Thoracic aorta (tissue), 2 donors: ENCODE measurements at places on chromosomes 5 and 9.
A peak's percentile ranks its signal among the peaks of the same experiment; 100 is the strongest.

DNA sequence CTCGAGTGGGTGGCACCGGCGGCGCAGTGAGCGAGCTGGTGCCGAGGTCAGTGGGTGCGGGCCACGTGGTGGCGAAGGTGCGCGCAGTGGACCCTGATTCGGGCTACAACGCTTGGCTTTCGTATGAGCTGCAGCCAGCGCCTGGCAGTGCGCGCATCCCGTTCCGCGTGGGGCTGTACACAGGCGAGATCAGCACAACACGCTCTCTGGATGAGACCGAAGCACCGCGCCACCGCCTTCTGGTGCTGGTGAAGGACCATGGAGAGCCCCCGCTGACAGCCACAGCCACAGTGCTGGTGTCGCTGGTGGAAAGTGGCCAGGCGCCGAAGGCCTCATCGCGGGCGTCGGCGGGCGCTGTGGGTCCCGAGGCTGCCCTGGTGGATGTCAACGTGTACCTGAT, 2.1 kb downstream of the PCDHA5 start:
- no peaks in the 10 kb centered on the region for H3K36me3 ChIP-seq
- H3K27ac ChIP-seq, result no peak overlapping the region
- no peaks in the 10 kb centered on the region for H3K4me1 ChIP-seq
- no peak overlapping the region for H3K4me3 ChIP-seq
- no peaks in the 10 kb centered on the region for H3K27me3 ChIP-seq

GRCh38 chr5:154317916-154318315, 127.4 kb downstream of the GALNT10 start:
- H3K27me3 ChIP-seq, result no peaks in the 10 kb centered on the region
- no peak overlapping the region for H3K4me3 ChIP-seq
- no peak for DNase-seq
- H3K36me3 ChIP-seq, result no peaks in the 10 kb centered on the region
- peaks cover 8% of the 10 kb centered on the region for H3K4me1 ChIP-seq

GRCh38 chr5:173642191-173642816, 25.9 kb upstream of the BOD1 start:
- H3K36me3 ChIP-seq, result no peaks in the 10 kb centered on the region
- H3K27me3 ChIP-seq, result no peaks in the 10 kb centered on the region
- H3K27ac ChIP-seq, result no peak overlapping the region
- no peak for DNase-seq
- no peak overlapping the region for H3K4me3 ChIP-seq

DNA sequence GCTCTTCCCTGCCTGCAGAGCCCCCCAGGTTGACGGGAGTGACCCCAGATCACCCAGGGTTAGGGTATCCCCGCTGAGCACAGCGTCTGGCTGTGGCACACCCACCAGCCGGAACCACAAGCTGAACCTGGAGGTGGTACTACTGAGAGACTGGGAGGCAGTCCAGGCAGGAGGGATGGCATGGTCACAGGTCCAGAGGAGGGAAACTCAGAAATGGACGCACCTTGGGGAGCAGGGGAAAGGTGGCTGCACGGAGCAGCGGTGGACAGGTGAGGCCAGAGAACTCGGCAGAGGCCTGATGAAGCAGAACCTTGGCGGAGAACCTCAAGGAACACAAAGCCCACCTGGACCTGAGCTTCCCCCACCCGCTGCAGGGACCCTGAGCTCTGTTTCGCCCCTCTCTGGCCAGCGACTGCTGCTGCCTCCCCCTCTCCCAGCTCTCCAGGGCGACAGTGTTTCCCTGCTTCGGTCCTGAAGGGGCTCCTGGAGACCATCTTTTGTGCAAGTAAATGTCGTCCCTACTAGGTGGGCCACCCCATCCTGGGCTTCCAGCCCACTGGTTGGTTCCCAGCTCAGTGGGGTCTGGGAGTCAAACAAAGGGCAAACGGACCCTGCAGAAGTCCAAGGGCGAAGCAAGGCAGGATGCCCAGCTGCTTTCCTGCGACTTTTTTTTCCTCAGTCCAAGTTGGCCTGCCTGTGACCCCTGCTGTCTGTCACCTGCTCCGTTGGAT, 845 bp downstream of the ADGRD2 start:
- H3K4me1 ChIP-seq, result peaks cover 6% of the 10 kb centered on the region
- no peak for DNase-seq
- peaks cover 7% of the 10 kb centered on the region for H3K27me3 ChIP-seq
- H3K4me3 ChIP-seq, result no peak overlapping the region
- H3K36me3 ChIP-seq, result no peaks in the 10 kb centered on the region
- no peak overlapping the region for H3K27ac ChIP-seq

DNA sequence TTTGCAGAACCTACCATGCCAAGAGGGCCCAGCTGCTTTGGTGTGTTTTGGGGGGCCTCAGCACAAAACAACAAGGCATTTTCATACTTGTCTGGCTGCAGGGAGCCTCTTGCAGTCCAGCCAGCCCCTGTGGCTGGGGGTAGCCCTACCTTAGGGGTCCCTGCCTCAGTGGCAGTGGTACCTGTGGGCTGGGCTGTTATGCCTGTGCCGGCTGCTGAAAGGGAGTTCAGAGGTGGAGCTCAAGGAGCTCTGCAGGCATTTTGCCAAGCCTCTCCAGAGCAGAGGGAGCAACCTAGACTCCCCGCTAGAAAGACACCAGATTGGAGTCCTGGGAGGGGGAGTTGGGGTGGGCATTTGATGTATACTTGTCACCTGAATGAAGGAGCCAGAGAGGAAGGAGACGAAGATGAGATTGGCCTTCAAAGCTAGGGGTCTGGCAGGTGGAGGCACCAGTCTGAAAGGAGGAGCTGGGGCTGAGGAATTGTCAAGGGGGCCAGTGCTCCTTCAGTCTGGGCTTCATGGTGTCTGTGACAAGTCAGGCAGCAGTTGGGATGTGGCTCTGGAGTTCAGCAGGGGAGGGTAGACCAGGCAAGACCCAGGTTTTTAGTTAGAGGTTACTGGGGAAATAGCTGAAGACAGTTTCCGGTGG, 1.5 kb downstream of the SHROOM1 start:
- peaks cover 13% of the 10 kb centered on the region for H3K4me1 ChIP-seq
- no peak overlapping the region for H3K4me3 ChIP-seq
- no peak for DNase-seq
- no peaks in the 10 kb centered on the region for H3K27me3 ChIP-seq
- H3K27ac ChIP-seq, result no peak overlapping the region

GRCh38 chr5:108311682-108312081, 70.2 kb downstream of the FBXL17 start:
- no peak overlapping the region for H3K27ac ChIP-seq
- H3K36me3 ChIP-seq, result no peaks in the 10 kb centered on the region
- no peaks in the 10 kb centered on the region for H3K4me1 ChIP-seq
- H3K27me3 ChIP-seq, result no peaks in the 10 kb centered on the region
- no peak overlapping the region for H3K4me3 ChIP-seq

DNA sequence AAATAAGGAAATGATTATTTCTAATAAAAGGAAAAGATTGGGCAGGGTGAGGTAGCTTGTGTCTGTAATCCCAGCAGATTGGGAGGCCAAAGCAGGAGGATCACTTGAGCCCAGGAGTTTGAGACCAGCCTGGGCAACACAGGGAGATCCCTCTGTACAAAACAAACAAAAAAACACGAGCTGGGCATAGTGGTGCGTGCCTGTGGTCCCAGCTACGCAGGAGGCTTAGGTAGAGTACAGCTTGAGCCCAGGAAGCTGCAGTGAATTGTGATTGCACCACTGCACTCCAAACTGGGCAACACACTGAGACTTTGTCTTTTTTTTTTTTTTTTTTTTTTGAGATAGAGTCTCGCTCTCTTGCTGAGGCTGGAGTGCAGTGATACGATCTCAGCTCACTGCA, 18.8 kb downstream of the GDA start:
- no peaks in the 10 kb centered on the region for H3K36me3 ChIP-seq
- no peak overlapping the region for H3K4me3 ChIP-seq
- no peak overlapping the region for H3K27ac ChIP-seq
- no peak for DNase-seq
- no peaks in the 10 kb centered on the region for H3K4me1 ChIP-seq

- DNase-seq, result no peak
- H3K27ac ChIP-seq, result peak overlapping the region; percentile 49
- no peaks in the 10 kb centered on the region for H3K36me3 ChIP-seq
- peak overlapping the region; percentile 7 for H3K4me3 ChIP-seq
Observed at GRCh38 chr5:65808818-65809217, 86.8 kb downstream of the NLN start.

GRCh38 chr5:21391506-21391905, 1403.5 kb upstream of the CDH18 start:
- no peaks in the 10 kb centered on the region for H3K4me1 ChIP-seq
- no peaks in the 10 kb centered on the region for H3K36me3 ChIP-seq
- no peaks in the 10 kb centered on the region for H3K27me3 ChIP-seq
- no peak for DNase-seq

GRCh38 chr5:61357745-61358144, 25.7 kb downstream of the ZSWIM6 start:
- no peaks in the 10 kb centered on the region for H3K27me3 ChIP-seq
- DNase-seq, result no peak
- H3K27ac ChIP-seq, result no peak overlapping the region
- H3K4me1 ChIP-seq, result peaks cover 23% of the 10 kb centered on the region
- no peaks in the 10 kb centered on the region for H3K36me3 ChIP-seq
- no peak overlapping the region for H3K4me3 ChIP-seq

GRCh38 chr9:22041775-22042174, 32.7 kb upstream of the CDKN2B start:
- DNase-seq, result no peak
- H3K4me3 ChIP-seq, result no peak overlapping the region
- no peaks in the 10 kb centered on the region for H3K4me1 ChIP-seq
- no peaks in the 10 kb centered on the region for H3K36me3 ChIP-seq

GRCh38 chr5:41334758-41335157, 121.4 kb upstream of the C6 start:
- no peak for DNase-seq
- no peaks in the 10 kb centered on the region for H3K36me3 ChIP-seq
- H3K27ac ChIP-seq, result no peak overlapping the region
- no peak overlapping the region for H3K4me3 ChIP-seq
- H3K4me1 ChIP-seq, result peaks cover 15% of the 10 kb centered on the region
- H3K27me3 ChIP-seq, result no peaks in the 10 kb centered on the region

- no peak for DNase-seq
- H3K36me3 ChIP-seq, result no peaks in the 10 kb centered on the region
- H3K4me1 ChIP-seq, result peaks cover 13% of the 10 kb centered on the region
- H3K27me3 ChIP-seq, result peaks cover 16% of the 10 kb centered on the region
Observed at GRCh38 chr5:176630681-176631222, 277 bp downstream of the EIF4E1B start.

- H3K4me3 ChIP-seq, result no peak overlapping the region
- no peaks in the 10 kb centered on the region for H3K36me3 ChIP-seq
- no peak for DNase-seq
- no peaks in the 10 kb centered on the region for H3K27me3 ChIP-seq
- H3K4me1 ChIP-seq, result peaks cover 12% of the 10 kb centered on the region
- H3K27ac ChIP-seq, result no peak overlapping the region
Observed at GRCh38 chr5:65395526-65396155, 86.1 kb downstream of the ADAMTS6 start.

- no peaks in the 10 kb centered on the region for H3K27me3 ChIP-seq
- H3K4me1 ChIP-seq, result no peaks in the 10 kb centered on the region
- H3K4me3 ChIP-seq, result no peak overlapping the region
- no peaks in the 10 kb centered on the region for H3K36me3 ChIP-seq
- DNase-seq, result no peak
- no peak overlapping the region for H3K27ac ChIP-seq
Observed at GRCh38 chr5:172502969-172503368, 48.6 kb upstream of the SH3PXD2B start.

- no peak for DNase-seq
- peaks cover 43% of the 10 kb centered on the region for H3K4me1 ChIP-seq
- no peak overlapping the region for H3K27ac ChIP-seq
- H3K4me3 ChIP-seq, result no peak overlapping the region
Observed at GRCh38 chr5:135491038-135491551, 38.9 kb upstream of the TIFAB start.

DNA sequence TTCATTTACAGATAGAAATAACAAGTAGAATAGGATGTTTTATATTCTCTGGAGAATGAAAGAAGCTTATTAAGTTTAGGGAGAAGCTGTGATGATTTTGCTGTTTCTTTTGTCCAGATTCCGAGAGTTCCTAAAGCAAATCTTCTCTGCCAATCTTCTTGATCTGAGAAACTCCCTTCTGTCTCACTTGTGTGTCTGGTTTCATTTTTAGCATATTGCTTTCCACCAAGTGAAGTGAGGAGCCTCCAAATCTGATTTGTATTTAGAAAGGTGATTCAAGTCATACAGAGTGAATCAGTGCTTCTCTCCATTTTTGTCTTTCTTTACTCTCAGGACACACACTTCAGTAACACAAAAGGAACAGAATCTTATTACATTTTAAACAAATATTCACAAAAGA, 48.4 kb downstream of the STX17 start:
- H3K27me3 ChIP-seq, result no peaks in the 10 kb centered on the region
- H3K36me3 ChIP-seq, result no peaks in the 10 kb centered on the region
- H3K4me1 ChIP-seq, result no peaks in the 10 kb centered on the region

- no peak within 1 kb of the TSS for H3K27ac ChIP-seq
- no peaks in the 10 kb centered on the region for H3K27me3 ChIP-seq
- H3K4me3 ChIP-seq, result peak within 1 kb of the TSS; percentile 71
- DNase-seq, result no peak
Observed at GRCh38 chr9:100472788-100473275, at the start of gene TMEFF1. TMEFF1 (plus strand) TSS chr9:100473149; CDS start chr9:100473545, 396 bp downstream.

DNA sequence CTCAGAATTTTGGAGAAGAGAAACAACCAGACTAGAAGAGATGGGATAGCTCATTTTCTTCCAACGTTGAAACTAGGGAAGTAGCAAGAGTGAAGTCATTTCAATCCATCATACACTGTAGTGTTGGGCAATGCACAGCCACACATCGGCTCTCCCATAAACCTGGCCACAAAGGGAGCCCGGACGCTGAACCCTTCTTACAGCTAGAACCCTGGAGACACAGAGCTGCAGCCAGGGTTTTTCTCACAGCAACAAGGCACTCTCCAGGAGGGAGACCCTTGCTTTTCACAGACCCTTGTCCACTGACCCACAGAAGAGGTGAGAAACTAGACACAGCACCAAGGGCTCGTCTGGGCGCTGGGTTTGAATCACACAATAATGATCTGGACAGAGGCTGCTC, 101.4 kb upstream of the FSTL4 start:
- DNase-seq, result no peak
- H3K4me3 ChIP-seq, result no peak overlapping the region
- no peaks in the 10 kb centered on the region for H3K36me3 ChIP-seq
- H3K27me3 ChIP-seq, result no peaks in the 10 kb centered on the region

DNA sequence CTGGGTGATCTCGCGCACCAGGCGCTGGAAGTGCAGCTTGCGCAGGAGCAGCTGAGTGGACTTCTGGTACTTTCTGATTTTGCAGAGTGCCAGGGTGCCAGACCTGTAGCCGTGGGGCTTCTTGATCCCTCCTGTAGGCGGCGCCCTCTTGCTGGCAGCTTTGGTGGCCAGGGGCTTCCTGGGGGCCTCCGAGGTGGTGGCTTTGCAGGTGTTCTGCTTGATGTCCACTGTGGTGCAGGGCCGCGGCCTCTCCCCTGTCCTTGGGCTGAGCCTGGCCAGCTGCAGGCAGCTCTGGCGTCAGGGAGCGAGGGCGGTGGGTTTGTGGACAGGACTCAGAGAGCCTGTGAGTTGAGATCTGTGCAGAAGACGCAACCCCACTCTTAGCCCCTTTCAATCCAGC, 36.1 kb downstream of the TAF11L14 start:
- DNase-seq, result no peak
- no peaks in the 10 kb centered on the region for H3K36me3 ChIP-seq
- no peaks in the 10 kb centered on the region for H3K4me1 ChIP-seq
- H3K27ac ChIP-seq, result no peak overlapping the region
- H3K4me3 ChIP-seq, result no peak overlapping the region
